ENCODE measurements at places on chromosomes 7 and 10.

DNA sequence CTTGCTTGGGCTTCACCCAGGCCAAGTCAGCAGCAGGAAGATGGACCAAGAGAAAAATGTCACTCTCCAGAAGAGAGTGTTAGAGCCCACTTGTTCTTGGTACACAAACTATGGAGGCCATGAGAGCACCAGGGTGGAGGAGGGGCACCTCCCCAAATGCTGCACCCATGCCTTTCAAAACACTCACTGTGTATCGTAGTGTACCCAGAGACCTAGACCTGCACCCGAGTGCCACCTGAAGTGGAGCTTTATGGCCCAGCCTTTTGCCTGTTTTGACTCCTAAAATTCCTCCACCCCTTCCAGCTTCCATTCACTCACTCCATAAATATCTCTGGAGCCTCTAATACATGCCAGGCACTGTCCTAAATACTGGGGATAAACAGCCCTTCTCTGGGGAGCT is 5.0 kb downstream of the SFTPD start:
- DNase-seq = no peak

- no peak for DNase-seq
Measured at GRCh38 chr7:30596721-30597120, 2.0 kb downstream of the GARS1 start.

- no peak for DNase-seq
Measured at GRCh38 chr10:65993451-65993850, 932.4 kb upstream of the LRRTM3 start.

DNA sequence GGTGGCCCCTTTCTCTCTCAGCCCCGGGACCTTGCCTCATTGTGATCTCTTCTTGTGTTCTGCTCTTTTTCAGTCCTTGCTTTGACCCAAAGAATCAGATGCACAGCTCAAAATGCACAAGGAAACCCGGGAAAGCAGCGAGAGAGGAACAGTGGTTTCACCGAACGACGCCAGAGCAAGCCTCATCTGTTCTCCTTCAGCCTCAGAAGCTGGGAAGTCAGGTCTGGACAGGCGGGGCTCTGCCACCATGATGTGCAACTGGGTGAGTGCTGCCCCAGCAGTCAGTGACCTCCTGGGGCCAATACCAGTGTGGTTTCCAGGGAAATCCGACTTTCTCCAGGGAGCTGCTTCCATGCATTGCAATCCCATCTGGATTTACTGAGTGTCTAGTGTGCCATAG is 133.4 kb downstream of the PRKCQ start:
- no peak for DNase-seq

DNA sequence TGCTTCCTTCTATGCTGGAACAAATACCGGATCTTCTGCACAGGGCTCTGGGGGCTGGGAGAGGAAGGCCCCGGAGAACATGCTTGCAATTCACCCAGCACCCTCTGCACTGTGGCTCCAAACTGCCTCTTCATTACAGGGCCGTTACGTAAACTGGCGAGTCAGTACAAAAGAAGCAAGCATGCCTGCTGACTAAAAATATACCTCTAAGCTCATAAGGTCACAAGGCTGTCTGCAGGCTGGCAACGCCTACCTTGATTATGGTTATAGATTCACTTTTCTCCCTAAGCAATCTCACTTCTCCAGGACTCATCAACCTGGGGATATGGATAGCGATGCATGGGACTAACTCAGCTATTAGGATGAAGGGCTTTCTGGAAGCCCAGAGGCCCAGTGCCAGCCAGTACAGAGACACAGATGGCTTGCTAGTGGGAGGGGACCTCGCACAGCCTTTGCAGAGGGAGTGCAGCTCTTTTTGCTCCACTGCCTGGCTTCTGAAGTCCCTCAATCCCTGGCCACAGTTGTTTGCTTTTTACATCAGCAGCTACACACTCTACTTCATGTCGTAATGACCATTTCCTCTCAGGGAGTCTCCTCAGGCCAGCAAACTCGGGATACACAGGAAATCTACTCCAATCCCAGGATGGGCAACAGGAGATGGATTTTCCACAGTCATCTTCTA is 96.1 kb downstream of the SH3PXD2A start:
- peak; percentile 80 for DNase-seq

DNA sequence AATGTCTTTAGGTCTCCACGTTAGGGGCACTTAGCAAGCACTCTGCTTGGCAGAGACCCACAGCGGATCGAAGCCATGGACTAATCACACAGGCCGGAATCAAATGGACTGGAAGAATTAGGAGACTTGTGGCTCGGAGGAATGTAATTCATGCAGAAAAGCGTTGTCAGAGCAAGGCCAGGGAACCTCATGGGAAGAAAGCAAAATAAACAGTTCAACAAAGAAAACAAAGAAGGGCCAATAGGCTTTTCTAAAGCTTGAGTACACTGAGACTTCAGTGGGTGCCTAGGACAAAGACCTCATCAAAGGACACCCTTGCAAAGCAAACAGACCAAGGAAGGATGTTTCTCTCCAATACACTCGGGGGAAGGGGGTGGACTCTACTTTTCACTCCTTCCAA is 171.1 kb downstream of the GLI3 start:
- DNase-seq = no peak

DNA sequence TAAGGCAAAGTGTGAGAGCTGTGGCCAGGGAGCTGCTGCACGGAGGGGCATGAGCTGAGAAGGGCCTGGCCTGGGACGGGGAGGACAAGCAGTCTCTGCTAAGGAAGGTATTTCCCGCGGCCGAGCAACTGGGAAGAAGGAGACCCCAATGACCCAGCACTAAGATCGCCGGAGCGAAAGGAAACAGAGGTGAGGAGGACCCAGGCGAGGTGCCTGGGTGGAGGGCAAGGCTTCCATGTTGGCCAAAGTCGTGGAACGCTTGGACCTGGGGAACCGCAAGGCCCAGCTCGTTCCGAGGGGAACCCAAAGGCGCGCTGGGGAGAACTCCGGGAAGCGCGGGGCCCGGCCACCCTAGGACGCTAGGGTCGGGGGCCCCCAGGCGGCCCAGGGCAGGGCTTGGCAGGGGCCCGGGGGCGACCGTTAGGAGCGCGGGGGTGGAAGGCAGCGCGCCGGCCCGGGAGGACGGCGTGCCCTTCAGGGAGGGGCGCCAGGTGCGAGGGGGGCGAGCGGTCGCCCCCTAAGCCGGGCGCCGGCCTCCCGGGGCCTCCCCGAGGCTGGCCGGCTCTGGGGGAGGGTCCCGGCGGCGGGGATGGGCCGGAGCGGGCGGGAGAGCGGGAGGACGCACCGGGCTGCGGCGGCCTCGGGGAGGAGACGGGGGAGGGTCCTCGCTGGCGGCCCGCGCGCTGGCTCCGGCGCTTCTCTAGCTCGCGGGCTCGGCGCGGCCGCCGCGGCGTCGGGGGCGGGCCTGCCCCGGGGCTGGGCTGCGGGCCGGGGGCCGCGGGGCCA is 545 bp downstream of the GIGYF1 start:
- DNase-seq = no peak
